ENCODE measurements at places on chromosomes 11 and 22.

DNA sequence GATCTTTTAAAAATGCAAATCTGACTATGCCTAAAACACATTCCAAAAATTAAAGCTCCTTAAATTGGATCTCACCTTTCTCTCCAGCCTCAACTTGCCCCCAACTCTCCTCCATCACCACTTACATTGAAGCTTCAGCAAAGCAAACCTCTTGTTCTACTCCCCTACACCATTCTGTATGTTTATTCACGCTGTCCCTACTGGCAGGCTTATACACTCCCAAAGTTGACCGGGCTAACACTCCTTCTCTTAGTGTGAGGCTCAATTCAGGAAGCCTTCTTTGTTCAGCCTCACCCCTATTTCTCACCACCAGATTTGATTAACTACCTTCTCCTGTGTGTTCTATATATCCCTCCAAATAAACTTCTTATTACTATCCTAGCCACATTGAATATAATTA lies 1.8 kb upstream of the GDPD4 start:
- DNase-seq = no peak

GRCh38 chr22:24134090-24134846 lies 47.0 kb upstream of the SUSD2 start:
- DNase-seq = no peak

DNA sequence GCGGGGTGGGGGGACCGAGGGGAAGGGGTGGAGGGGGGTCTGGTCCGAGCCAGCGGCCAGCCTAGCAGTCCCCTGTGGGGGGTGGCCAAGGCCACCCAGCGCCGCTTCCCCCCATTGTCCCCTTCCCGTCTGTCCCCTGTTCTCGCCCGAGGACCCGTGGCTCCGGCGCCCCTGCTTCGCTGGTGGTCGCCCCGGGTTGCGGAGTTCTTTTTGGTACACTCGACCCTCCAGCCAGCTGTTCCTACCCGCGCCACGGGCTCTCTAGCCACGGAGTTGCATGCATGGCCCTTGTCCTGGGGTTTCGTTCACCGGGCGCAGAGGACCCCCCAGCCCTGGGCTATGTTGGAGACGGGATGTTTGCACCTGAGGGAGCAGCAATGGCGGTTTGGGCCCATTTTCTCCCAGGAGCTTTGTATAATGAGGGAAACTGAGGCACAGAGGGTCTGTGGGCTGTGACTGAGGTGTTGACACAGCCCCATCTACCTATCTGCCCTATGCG lies 489 bp downstream of the RNF214 start:
- DNase-seq = no peak

DNA sequence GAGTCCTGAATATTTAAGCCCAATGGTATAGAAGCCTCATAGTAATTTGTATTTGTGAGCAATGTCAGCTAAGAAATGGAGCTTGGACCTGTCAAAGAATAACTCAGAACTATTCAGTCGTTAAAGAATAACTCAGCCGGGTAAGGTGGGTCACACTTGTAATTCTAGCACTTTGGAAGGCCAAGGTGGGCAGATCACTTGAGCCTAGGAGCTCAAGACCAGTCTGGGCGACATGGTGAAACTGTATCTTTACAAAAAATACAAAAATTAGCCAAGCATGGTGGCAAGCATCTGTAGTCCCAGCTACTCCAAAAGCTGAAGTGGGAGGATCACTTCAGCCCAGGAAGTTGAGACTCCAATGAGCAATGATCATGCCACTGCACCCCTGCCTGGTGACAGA lies 1526.5 kb downstream of the LRRC4C start:
- no peak for DNase-seq

- DNase-seq = no peak
Measured at GRCh38 chr11:96506953-96507354, 117.1 kb downstream of the JRKL start.

DNA sequence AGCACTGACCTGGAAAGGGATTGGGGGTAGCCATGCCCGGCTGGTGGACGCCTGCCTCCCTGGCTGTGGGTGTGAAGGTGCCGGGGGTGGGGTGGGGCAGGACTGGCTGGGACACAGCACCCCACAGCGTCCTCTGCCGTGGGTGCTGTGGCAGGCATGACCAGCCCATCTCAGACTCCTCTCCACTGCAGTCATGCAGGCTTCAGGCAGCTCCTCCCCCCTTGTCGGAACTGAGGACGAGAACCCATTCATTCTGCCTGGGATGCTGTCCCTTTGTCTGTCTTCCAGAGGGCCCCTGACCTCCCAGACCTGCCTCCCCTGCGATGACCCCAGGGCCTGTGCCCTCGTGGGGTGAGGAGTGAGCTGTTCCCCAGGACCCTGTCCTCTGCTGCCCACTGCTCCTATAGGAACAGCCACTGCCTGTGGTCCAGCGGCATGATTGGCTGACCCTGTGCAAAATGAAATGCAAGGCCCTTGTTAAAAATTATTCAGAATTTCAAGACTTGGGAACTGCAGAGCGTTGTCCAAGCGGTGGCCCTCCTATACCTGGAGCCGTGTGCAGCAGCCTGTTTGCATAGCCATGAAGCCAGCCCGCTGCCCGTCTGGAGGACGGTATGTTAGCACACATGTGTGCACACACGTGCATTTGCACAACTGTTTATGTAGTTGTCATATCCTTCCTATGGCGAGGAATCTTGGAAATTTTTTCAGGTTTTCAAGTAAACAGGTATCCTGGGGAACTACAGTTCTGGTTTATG lies 1122.3 kb downstream of the BRD1 start:
- DNase-seq = no peak

DNA sequence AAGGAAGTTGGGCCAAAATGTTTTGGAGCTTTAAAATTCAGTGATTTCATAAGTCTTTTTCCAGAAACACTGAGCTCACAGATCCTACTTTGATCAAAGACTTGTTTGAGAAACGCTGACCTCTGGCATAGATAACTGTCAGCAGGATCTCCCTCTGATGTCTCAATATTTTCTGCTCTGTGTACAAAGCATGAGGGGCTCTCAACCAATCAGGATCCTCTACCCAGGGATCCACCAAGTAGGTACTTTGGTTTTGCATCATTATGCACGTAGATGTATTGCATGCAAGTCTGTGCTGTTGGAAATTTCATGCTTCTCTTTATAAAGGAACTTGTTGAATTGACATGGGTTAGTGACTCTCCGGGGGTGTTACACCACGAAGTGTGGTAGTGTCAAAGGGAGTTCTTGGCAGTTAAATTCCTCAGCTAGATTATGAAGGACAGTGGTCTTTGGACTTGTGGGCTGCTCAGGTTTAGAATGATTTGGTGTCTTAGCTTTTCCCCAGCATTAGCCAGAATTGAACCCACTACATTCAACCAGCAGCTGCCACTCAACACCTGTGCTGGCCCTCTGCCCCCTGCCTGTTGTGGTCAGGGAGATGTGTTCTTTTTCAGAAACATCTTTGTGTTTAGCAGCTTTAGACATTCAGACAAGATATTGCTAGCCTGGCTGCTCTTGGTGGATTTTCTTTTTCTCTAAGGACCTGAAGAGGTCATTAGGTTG lies 1.7 kb upstream of the DIXDC1 start:
- no peak for DNase-seq

DNA sequence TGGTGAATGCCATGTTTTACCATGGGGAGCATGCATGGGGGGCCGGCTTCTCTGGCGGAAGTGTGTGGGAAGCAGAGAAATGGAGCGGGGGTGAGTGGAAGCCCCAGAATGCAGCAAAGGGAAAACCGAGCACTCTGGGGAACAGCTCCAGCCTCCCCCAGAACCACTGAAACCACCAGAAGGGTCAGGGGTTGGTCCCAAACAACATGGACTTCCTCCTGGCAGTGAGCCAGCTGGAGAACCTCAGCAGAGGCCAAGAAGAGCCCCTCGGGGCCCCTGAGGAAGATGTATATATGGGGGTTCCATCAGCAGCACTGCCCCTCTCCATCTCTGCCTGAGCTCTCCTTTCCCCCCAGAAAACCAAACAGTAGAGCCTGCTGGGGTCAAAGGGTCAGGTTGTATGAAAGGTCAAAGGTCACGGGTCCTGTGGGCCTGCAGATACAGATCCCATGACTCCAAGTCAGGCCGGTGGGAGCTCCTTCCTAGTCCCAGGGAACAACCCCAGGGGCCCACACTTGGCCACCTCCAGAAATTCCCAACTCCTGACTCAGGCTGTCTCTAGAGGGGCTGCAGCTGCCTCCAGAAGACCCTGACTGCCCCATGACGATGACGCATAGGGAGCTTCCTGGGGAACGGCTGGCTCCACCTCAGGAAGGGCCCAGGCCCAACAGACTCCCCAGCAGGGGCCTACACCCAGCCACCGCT lies 48.5 kb upstream of the TIMP3 start:
- DNase-seq = no peak

- no peak for DNase-seq
Measured at GRCh38 chr11:77619576-77620198, 17.9 kb downstream of the CLNS1A start.

DNA sequence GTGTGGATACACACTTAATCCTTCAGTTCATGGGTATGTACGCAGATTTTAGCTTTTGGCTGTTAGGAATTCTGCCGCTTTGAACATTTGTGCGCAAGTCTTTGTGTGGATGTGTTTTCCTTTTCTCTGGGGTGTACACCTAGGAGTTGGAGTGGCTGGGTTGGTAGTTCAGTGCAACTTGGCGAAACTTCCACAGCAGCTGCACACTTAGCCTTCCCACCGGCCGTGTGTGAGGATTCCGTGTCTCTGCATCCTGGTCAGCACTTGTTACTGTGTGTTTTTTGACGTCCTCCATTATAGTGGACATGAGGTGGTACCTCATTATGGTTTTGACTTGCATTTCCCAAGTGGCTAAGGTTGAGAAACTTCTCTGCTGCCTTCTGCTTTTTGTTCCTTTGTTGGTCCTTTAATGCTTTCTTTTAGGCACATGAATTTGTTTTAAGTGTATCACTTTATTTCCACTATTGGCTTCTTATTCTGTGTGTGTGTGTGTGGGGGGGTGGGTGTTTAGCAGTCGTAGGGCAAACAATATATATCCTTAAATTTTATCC lies 72.1 kb upstream of the SLC25A18 start:
- no peak for DNase-seq

DNA sequence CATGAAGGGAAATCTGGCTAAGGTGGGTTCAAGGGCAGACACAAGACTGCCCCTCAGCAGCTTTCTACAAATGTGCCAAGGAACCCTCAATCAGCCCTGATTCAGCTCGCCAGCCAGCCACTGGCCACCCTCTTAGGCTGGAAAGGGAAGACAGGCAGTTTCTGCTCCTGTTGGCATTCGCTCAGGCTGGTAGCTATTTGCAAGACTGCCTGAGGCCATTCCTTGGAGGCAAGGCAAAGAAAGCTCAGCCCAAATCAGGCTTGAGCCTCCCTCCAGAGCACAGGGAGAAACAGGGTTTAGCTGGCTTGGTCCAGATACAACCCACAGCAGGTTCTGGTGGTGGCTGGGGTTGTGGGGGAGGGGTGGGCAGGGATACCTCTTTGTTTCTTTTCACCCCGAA lies 19.2 kb downstream of the TP53I11 start:
- no peak for DNase-seq

DNA sequence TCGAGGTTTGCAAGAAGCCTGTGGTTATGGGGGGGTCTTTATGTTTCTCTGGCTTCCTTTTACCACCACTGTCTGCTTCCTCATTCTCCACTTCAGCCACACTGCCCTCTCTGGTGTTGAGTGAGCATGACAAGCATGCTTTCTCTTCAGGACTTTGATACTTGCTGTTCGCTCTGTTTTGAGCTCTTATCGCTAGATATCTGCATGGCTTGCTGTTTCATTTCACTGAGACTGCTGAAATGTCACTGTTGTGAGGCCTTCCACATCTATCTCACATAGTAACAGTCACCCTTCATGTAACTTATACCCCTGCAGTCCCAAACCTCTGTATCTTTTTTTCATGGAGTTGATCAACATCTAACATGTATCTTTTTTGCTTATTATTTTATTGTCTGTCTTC lies 59.8 kb downstream of the TMEM135 start:
- no peak for DNase-seq

DNA sequence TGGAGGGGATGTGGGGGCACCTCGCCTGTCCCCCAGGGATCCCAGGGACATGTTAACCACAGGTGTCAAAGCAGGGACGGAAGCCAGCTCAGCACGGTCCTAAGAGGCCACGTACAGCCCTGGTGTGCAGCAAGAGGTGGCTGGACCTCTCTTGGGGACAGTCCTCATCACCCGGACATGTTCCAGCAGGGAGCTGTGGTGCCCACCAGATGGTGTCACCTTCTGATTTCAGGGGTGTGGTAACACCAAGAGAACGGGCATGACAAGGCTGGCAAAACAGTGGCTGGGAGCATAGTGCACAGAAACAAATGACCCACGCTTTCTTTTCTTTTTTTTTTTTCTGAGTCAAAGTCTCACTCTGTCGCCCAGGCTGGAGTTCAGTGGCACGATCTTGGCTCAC lies 25.6 kb upstream of the COMT start:
- DNase-seq = no peak

GRCh38 chr22:30398685-30399680 lies 2.2 kb downstream of the SEC14L2 start:
- no peak for DNase-seq

DNA sequence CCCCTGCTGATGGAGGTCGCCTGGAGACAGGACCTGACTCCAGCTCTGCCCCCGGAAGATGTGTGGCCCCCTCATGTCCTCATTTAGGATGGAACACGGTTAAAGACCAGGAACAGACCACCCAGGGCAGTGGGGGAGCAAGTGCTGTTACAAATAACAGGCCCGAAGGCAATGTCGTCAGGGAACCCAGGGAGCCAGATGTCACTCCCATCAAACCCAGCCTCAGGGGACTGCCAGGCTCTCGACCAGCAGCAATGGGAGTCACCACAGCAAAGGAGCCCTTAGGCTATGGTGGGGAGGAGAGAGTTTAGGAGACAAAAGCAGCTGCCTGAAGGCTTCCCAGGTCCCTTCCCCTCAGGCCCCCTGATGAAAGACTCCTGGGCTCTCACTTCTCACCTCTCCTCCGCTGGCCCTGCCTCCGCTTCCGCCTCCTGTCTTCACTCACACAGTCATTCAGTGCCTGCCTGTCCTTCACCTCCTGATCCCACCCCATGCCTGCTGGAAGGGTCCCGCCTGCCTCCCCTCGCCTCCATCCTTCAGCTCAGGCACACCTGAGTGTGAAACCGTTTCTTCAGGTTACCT lies 4.4 kb downstream of the RPS19BP1 start:
- DNase-seq = no peak

All from cortex of kidney (tissue), 1 donor.